ENCODE measurements at places on chromosomes 11 and 22.

DNA sequence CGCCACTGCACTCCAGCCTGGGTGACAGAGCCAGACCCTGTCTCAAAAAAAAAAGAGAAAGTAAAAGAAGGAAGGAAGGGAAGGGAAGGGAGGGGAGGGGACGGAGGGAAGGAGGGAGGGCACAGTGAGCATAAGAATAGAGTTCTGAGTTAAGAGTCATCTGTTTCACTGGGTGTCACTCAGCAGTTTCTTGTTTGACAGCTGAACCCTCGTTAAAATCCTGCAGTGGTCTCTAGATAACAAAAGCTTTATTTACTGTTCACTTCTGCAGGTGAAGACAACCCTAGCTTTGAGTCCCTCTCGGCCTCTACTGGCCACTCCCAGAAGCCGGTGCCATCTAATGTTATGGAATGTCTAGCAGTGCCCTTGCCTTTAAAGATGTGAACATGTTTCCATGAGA is 71.2 kb downstream of the CLPB start:
- no peak for DNase-seq

- DNase-seq = no peak
These were observed 29.3 kb upstream of the CBX7 start for GRCh38 chr22:39181778-39182177.

DNA sequence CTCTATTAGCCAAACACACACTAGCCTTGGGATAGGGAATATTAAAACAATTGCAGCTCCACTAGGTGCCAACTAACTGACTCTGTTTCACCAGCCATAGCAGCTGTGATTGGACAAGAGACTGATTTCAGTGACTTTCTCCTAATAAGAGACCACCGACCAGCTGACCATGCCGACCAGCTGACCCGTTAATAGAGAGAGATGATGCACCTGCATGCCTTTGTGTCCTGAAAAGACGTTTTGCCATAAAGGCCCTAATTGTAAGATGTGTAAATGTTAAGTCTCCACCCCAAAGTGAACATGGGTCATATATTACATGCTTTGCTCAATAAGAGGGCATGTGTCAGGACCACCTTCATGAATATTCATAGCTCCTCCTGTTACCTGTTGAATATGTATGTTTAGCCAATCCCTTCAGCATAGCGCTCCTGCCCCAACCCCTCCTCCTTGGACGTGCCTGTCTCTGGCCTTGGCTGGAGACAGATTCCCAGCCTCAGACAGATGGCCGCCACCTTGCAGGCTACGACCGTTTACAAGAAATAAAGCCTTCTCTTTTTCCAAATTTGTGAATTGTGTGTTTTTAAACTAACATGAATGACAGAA is 1.3 kb upstream of the NADSYN1 start:
- no peak for DNase-seq

GRCh38 chr11:326842-327580 is 6.4 kb upstream of the IFITM3 start:
- DNase-seq = peak; percentile 77

DNA sequence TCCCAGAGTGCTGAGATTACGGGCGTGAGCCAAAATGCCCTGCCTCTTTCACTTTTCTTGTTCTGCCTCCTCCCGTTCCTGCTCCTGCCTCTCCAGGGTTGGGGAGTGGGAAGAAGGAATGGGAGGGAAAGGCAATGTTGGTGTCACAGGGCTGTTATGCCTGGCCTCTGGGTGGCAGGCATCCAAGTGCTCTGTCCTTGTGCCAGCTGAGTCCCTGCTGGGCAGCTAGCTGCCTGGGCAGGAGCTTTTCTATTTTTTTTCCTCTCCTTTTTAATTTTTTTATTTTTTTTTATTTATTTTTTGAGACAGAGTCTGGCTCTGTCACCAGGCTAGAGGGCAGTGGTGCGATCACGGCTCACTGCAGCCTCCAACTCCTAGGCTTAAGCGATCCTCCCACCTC is 4.1 kb upstream of the SAC3D1 start:
- DNase-seq = no peak

GRCh38 chr11:134233729-134234179 is 9.3 kb downstream of the VPS26B start:
- DNase-seq = no peak

GRCh38 chr22:49426098-49426497 is 401.6 kb downstream of the BRD1 start:
- DNase-seq = no peak

DNA sequence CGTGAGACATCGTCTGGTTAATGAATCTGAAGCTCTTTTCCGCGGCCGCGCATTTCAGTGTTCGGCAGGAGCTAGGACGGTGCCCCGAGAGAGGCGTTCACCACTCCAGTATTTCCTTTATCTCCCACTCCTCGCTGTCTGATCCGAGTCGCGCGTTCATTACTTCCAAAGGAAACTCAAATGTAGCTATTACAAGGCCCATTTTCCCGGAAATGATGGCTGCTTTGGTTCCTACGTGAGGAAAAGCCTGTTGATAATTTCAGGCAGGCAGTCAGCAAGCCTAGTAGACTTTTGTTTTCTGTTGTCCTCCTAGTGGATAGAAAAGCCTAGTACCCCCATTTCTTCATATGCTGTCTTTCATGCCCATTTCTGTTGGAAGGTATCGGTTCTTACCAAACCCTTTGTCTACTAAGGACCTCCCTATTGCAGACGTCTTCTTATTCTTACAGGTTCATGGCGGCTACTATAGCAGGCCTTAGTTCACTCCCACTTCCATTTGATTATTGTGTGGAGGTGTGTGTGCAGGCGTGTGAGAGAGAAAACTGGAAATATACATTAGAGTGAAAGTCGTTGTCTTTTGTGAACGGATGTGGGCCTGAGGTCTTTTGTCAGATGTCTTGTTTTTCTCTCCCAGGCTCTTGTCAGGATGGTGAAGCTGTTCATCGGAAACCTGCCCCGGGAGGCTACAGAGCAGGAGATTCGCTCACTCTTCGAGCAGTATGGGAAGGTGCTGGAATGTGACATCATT is 737 bp downstream of the RBM4 start:
- no peak for DNase-seq

DNA sequence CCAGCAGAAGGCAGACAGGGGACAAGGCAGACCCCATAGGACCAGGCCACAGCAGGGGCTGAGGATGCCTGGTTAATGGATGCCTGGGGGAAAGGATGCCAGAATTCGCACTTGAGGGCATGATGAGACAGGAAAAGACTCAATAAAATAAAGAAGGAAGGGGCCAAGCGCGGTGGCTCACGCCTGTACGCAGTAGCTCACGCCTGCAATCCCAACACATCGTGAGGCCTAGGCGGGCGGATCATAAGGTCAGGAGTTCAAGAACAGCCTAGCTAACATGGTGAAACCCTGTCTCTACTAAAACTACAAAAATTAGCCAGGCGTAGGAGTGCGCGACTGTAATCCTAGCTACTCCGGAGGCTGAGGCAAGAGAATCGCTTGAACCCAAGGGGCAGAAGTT is 9.8 kb downstream of the APOBEC3D start:
- DNase-seq = no peak

DNA sequence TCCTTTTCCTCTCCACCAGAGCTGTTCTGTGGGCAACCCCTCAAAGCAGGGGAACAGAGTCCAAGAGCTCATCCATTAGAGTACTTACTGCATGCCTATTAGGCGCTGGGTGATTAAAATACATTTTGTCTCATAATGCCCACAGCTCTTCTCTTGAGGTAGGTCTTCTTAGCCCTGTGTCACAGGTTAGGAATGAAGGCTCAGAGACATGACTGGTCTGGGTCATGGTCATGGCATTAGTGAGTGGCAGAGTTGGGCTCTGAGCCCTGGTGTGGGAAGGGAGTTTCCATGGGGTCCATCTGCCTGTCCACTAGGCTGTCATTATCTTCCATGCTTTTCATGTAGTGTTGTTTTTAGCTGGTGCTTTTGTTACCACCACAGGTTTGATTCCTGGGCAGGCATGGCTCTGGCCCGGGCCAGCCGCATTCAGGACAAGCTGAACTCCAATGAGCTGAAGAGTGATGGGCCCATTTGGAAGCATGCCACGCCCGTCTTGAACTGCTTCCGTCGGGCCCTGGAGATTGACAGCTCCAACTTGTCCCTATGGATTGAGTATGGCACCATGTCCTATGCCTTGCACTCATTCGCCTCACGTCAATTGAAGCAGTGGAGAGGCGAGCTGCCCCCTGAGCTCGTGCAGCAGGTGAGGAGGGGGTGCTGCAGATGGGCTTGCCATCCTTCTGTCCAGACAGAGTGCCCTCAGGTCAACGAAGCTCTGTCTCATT is 76.1 kb downstream of the CABIN1 start:
- DNase-seq = no peak

GRCh38 chr11:130043575-130043974 is 26.1 kb upstream of the APLP2 start:
- no peak for DNase-seq

DNA sequence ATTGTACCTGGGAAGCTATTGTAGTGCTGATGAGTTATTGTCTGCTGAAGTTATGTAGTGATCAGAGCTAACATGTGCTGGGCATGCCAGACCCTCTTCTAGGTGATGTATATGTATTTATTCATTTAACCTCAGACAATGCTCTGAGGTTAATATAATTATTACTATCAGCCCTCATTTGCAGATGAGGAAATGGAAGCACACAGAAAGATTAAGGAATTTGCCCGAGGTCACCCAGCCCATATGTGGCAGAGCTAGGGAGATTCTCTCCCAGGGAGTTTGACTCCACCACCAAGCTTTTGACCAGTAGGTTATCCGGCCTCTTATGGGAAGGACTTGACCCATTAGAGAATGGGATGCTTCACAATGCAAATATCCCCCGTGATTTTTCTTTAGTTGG is 114.2 kb upstream of the NAV2 start:
- DNase-seq = no peak

GRCh38 chr11:19696073-19696472 is 16.6 kb upstream of the NAV2 start:
- no peak for DNase-seq

DNA sequence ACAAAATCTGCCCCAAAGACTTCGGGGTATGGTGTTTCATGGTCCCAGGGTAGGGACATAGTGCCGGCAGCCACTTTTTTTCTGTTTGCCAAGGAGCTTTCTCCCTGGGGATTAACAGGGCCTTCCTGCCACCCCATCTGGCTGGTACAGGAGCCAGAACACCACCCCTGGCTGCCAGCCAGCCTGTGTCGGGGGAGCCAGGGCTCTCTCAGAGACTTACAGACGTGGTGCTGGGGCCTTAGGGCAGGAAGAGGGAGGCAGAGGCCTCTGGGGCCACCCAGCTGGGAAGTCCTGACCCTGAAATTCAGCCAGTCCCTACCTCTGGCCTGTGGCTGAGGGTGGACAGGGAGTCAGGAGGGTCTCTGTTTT is 52.4 kb upstream of the CDON start:
- no peak for DNase-seq

- no peak for DNase-seq
These were observed 30.8 kb downstream of the MRTFA start for GRCh38 chr22:40605761-40606160.

DNA sequence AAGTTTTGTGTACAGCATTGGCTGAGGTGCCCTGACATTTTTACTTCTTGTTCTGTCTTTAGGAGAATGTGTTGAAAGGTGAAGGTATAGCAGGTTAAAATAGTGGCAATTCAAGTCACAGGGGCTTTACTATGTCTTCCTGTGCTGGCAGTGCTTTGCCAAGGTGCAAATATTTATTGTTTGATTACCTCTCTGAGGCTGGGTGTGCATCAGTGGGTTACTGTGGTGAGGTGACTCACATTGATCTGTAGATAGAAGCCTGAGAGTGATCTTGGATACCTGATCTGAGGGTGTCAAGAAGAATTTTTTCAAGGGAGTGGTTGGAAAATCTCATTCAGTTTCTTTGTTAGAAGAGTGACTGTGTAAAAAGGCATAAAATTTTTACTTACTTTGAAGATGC is 90.0 kb downstream of the ARHGAP42 start:
- DNase-seq = no peak

GRCh38 chr22:48799227-48799970 is 1028.3 kb downstream of the BRD1 start:
- no peak for DNase-seq

GRCh38 chr11:61026121-61027031 is 54.9 kb downstream of the CD6 start:
- DNase-seq = no peak

DNA sequence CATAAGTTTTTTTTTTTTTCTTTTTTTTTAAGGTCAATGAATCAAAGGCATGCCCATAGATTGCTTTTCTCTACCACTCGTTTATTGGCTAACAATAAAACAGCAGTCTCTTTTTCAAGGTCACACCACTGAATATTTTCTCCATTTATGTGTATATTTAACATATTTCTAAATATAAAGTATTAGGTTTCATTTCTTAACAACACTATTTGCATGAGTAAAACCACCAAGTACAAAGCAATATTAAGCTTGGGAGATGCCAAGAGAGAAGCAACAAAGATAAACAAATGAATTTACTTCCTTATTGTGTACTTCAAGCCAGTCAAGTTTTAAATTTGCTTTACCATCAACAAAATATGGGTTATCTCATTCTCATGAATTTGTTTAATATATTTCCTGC is 708.9 kb upstream of the CCDC179 start:
- DNase-seq = no peak

- DNase-seq = no peak
These were observed 324.0 kb downstream of the RAB38 start for GRCh38 chr11:87851234-87851633.

- DNase-seq = no peak
These were observed 33.5 kb downstream of the SCUBE2 start for GRCh38 chr11:9057888-9058287.

GRCh38 chr11:120523196-120523595 is 11.6 kb downstream of the GRIK4 start:
- no peak for DNase-seq

- no peak for DNase-seq
These were observed 160.0 kb downstream of the NAV2 start for GRCh38 chr11:19872512-19873145.

GRCh38 chr11:19691815-19692500 is 20.7 kb upstream of the NAV2 start:
- DNase-seq = no peak

DNA sequence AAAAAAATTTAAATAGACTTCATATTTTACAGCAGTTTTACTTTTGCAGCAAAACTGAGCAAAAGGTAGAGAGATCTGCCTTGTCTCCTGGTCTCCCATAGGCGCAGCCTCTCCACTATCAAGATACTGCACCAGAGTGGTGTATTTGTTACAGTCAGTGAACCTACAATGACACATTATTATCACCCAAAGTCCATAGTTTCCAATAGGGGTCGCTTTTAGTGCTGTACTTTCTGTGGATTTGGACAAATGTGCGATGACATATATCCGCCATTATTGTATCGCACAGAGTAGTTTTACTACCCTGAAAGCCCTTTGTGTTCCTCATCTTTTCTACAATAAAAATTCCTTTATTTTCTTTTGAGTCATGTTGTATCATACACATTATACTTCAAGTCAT is 153.2 kb upstream of the CCDC179 start:
- DNase-seq = no peak

Measured in stimulated activated CD4-positive, alpha-beta T cell treated with anti-CD3 and anti-CD28 coated beads, Interleukin-1b, Interleukin-23, amount 100 ng/mL, for 48 hours (primary cell).